ENCODE measurements at places on chromosomes 5 and 9. TPM values are rescaled to one million over a fixed set of nuclear protein-coding genes. Genes with fewer than 3 reads are reported as not detected.

Gene WNT8A
- not detected for total RNA-seq

- DNase-seq = no peak
Measured at GRCh38 chr5:74468421-74468820, 172.1 kb downstream of the ENC1 start.

Gene LHX3
- total RNA-seq = not detected

DNA sequence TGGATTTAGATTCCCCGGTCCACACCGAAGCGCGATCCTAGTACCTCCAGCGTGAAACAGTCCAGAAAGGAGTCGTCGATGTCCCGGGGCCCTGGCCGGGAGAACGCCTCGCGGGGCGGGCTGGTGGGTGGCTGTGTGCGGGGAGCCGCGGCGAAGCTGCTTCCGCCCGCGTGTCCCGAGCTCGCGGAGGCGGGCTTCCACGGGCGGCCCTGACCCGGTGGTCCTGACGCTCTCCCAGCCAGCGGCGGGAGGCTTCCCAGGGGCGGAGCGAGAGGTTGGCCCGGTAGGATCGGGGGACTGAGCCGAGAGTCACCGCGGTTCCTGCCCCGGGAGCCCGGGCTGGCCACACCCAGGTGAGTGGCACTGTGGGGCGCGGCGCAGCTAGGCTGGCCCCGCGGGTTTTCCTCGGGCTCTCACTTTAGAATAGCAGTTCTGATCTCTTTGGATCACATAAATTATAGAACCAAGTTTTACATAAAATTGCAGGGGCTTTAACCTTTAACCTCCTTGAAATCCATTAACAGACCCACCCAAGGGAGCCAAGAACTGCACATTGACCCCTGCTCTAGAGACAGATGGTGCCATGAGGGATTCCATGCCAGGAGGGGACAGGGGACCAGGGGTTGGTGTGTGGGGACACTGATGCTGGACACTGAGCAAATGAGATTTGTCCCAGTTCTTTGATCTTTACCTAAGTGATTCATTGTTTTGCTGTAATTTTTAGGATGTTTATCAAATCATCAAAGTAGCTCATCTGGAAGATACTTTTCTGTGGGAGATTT lies 29.2 kb upstream of the IL31RA start:
- peak; percentile 70 for DNase-seq

DNA sequence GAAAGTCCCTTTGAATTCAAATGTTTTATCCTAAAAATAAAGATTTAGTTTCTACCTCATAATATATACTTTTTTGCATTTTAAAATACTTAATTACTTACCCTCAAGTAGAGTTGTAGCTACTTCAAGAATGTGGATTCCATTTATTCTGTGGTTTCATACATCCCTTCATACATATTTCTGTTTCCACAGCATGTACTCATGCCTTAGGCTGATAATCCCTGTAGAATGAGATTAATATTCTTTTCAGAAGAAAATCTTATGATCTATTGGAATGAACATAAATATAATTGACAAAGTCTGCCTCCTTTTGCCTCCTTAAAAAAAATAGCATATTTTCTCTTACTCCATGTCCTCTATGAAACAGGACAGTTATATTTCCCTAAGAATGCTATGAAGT lies 465.7 kb downstream of the DTWD2 start:
- no peak for DNase-seq

DNA sequence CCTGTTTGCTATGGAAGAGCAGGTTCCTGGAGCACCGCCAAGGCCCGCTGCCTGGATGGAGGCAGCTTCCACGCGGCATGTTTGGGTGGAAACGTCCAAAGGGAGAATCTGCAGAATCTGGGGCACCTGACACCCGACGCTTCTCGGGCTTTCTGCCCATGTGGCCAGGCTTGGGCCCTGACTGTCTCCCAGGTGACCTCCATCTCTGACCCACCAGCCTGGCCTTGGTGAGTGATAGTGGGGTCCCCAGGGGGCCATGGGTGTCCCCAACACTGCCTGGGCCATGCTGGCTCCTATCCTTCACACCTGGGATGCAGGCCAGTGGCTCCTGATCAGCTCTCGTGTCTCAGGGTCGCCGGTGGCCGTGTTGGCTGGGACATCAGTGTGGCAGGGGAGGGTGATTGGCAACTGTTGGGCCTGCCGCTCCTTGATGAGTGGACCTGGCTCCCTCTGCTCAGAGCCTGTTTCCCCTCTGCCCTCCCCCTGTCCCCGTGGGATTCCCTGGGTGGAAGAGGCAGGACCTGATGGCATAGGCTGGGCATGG lies 34.0 kb downstream of the GLT6D1 start:
- no peak for DNase-seq

DNA sequence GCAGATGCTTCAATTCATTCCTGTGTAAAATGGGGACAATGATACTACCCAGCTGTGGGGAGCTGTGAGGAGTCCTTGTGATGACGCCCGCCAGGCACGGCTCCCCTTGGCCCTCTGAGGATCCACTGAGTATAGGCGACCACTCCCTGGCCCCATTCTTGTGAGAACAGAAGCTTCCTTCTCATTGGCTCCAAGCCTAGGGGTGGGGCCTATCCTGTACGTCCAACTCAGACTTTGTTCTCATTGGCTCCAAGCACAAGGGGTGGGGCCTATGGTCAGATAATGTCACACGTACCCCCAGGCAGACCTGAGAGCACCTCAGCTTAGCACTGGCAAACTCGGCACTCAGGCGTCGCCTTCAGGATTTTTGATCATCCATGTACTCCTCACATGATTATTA lies 232.9 kb upstream of the MVB12B start:
- no peak for DNase-seq

DNA sequence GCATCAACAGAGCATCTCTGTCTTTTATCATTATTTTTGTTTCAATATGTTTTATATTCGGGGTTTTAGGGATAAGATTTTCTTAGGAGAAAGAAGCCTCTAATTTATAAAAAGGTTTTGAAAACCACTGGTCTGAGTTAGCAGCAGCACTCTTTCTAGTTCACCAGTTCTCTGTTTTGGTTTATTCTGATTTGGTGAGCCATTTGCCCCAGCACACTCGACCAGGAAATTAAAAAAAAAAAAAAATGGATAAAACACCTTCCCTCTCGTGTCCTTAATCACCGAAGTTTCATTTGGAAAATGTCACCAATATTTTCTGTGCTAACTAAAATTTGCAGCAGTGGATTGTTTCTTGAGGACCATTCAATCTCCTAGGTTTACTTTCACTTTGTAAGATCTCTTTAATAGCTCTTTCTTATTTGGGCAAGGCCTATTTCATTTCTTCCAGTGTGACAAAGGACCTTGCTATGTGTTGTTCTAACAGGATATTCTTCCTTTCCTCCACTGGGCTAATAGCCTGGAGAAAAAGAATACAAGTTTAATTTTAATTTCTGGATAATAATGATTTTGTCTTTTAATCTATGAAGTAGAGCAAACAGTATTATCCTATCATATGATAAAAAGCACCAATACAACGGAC lies 57.8 kb upstream of the ANXA1 start:
- DNase-seq = no peak

- no peak for DNase-seq
Measured at GRCh38 chr5:55377810-55378209, 70.0 kb downstream of the MTREX start.

Gene TNPO1
- total RNA-seq = 138 TPM

Gene SPINK13
- not detected for total RNA-seq

Gene CBY3
- total RNA-seq = 0.63 TPM

DNA sequence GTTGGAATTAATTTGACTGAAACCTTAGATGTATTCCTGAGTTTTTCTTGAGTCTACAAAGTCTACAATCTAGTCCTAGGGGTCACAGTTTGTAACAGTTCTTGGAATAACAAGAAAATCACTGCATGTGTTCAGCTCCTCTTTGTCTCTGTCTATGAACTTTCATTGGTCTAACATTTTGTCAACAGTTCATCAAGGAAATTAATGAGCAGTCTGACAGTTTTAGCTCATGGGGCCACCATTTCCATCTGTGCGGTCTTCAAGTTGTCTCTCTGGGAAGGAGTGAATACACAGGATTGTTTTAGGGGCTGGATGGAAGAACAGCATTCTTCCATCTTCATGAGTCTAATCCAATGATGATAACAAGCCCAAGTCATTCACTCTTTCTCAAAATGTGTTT lies 276.4 kb downstream of the TMEM167A start:
- DNase-seq = no peak

DNA sequence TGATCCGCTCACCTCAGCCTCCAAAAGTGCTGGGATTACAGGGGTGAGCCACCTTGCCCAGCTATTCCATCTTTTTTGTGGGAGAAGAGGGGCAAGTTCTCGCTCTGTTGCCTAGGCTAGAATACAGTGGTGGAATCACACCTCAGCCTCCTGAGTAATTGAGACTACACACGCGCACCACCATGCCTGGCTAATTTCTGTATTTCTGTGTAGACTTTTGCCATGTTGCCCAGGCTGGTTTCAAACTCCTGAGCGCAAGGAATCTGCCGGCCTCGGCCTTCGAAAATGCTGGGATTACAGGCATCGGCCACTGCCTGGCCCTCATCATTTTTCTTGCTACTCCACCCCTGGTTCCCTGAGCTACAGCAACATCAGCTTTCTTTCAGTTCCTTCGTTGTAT lies 2.8 kb upstream of the NOL6 start:
- no peak for DNase-seq

Gene RMRP
- 5,949 TPM for total RNA-seq

GRCh38 chr5:175735701-175736100 lies 77.8 kb downstream of the HRH2 start:
- no peak for DNase-seq

DNA sequence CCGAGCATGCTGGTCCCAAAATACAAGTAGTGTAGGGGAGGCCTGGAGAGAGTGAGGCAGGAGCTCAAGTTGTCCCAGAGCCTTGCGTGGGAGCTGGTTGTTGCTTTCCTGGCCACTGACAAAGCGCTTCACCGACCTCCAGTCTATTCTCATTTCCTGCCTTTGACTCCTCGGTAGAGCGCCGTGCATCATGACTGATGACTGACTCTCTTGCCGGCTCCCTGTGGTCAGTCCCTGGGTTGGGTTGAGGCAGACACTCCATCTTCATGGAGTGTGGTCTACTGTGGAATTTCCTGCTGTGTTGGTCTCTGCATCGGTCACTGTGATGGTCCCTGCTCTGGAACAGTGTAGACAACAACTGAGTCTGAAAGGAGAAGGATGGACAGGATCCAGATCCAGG lies 175.1 kb upstream of the S1PR3 start:
- no peak for DNase-seq

DNA sequence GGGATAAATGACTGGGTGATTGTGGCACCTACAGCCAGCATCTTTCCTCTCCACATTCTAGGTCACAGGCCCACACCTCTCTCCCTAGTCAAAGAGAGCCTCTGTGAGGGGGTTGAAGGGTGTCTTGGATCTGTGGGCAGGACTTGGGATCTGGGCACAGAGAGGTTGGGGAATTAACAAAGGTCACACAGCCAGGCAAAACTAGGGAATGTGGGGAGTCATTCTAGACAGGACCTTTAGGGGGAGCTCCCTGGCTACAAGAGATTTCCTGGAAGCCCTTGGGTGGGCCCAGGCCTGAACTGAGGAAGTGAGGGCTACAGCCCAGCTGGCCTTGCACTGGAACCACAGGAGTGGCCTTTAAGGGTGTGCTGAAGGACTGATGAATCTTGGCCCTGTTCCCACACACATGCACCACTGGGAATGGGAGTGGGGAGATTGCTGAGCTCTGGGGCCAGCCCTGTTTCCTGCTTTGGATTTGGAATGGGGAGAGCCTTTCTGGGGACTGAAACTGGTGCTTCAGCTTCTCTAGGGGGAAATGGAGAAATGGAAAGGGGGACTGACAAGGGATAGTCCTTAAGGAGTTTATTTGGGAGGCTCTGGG lies 12.4 kb upstream of the CXXC5 start:
- peak; percentile 76 for DNase-seq

- DNase-seq = no peak
Measured at GRCh38 chr5:72064801-72065570, 42.3 kb upstream of the MAP1B start.

GRCh38 chr9:100884518-100884917 lies 144.0 kb upstream of the PLPPR1 start:
- no peak for DNase-seq

DNA sequence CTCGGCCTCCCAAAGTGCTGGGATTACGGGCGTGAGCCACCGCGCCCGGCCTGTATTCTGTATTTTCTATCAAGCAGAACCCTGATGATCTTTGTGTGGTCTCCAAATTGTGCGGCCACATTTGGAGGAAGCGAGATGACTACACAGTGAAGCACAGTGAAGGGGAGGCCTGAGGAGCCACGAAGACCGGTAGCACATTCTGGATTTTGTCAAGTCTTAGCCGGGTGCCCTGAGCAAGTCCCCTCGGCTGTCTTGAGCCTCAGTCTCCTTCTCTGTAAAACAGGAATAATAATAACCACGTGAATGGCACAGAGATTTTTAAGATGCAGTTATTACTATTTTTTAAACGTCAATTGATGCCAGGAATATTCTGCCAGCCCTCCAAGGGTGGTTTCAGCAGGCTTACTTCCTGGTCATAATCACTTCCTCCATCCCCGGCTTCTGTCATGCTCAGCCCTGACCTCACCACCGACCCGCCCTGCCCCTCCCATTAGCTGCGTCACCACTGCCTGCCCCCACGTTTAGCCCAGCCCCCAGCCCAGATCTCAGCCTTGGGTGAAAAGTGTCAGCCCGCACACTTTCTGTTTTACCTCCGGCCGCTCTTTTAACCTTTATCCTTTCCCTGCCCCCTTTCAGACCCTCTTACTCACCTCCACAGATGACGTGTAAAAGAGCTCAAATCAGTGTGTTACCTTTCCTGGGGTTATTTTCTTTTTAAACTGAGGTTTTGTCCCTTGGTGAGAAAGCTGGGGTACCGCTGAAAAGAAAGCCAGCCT lies 27.0 kb upstream of the ERGIC1 start:
- peak; percentile 93 for DNase-seq

Gene SH3PXD2B
- total RNA-seq = 0.19 TPM

GRCh38 chr5:157308836-157309465 lies 43.0 kb downstream of the CYFIP2 start:
- no peak for DNase-seq

Gene F2RL1
- total RNA-seq = 0.14 TPM

DNA sequence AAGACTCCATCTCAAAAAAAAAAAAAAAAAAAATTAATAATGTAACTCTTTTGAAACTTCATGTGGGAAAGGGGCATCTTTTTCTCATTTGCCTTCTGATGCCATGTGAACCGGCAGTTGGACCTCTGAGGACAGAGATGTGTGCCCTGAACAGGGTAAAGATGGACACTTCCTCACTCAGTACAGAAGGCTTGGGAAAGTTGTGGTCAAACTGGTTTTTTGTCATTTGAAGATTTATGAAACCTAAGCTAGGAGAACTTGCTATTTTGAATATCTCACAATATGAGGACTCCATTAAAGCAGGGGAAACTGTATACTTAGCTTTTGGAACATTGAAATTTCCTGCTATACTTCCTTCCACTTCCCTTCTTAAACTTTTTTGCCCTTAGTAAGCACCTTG lies 147.5 kb upstream of the ALDH1B1 start:
- DNase-seq = no peak

DNA sequence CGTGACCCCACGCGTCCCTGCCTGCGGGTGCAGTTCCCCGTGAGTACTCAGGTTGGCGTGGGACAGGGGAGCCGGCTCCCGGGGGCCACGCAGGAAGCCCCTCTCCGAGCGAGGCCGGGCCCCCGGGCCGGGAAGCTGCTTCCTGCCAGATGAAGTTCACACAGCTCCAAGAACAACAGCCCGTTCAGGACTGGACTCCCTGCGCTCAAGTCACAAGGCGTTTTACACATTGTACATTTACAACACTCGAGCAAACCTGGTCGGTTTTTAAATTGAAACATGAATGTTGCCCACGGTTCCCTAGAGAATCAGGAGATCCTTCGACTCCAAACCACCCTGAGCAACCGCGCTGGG lies 22.4 kb downstream of the SLC9A3 start:
- DNase-seq = no peak

Gene TLX3
- not detected for total RNA-seq

All from activated CD4-positive, alpha-beta T cell treated with anti-CD3 and anti-CD28 coated beads, Interleukin-2, amount 10 ng/mL, durations not matched to agents 24 days and 14 days (primary cell).